GM18507 (cell line): ENCODE measurements at places on chromosomes 7 and 10.

- DNase-seq: no peak
Measured at GRCh38 chr7:40755438-40755837, 620.6 kb downstream of the SUGCT start.

GRCh38 chr10:31090894-31091607 is 59.4 kb upstream of the ZNF438 start:
- DNase-seq: no peak

DNA sequence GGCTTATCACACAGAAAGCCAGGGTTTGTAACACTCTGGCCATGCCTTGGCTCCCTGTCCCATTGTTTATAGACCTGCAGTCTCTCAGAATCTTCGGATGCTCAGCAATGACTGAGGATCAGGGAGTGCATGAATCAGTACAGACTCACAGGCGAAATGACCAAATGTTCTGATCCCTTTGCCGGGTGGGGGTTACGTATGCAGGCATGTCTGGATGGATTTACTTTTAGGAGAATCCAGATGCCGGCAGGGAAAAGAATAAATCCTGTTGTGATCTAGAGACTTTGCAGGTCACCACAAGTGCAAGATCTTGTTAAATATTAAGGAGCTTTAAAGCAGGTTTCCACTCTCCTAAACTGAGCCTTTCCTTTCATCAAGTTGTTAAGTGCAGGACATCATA is 149.5 kb downstream of the SFMBT2 start:
- DNase-seq: no peak

DNA sequence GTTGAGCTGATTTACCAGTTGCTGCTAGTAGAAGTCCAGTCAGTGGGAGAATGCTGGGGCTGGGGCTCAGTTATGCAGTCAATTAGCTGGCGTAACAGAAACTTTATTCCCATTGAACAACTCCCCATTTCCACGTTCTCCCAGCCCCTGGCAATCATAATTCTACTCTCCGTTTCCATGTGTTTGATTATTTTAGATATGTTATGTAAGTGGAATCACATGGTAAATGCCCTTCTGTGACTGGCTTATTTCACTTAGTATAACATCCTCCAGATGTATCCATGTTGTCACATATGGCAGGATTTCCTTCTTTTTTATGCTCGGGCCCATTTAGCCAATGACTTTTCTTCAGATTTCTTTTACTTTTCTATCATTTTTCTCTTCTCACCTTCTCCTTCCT is 61.1 kb upstream of the EXOC4 start:
- no peak for DNase-seq

DNA sequence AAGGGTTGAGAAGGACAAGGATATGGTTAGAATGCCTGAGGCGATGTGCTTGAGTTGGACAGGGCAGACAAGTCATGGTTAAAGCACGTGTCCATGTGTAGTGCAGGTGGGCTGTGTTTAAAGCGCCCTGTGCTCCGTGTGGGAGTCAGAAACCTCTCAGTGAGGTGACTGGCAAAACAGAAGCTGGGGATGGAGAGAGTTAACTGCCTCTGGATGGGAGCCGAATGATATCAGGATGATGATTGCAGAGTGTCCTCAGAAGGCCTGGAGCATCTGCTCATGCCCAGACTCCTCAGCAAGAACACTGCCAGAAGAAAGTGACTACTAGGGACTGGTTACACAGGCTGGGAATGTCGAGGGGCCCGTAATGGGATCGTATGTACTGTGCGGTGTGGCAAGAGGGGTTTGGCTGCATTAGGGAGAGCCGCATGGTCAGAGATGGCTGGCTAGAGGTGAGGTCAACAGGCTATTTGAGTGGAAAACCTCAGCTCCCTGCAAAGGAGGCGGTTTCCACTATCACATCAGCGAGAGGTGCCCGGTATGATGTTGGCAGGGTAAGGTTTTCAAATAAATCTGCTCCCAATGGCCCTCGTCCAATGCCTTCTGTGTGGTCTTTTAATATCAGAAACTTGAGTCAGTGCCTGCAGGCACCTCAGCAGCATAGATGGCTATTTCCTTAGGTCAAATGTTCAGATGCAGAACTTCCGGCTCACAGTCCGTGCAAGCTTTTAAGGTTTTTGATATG is 26.1 kb upstream of the MRC1 start:
- no peak for DNase-seq
